Kidney epithelial cell (primary cell): ENCODE measurements at places on chromosomes 7 and 10. TPM values are rescaled to one million over a fixed set of nuclear protein-coding genes. Genes with fewer than 3 reads are reported as not detected.
A peak's percentile ranks its signal among the peaks of the same experiment; 100 is the strongest.

JAKMIP3 gene
- total RNA-seq: not detected in 2 replicates

HPSE2 gene
- not detected in 2 replicates for total RNA-seq

CHN2 gene
- total RNA-seq: 3.6 and 5.7 TPM in 2 replicates

GRCh38 chr7:126574276-126575250, 678.2 kb downstream of the GRM8 start:
- DNase-seq: peak; percentile 51

GRCh38 chr10:105383978-105384377, 742.9 kb downstream of the SORCS3 start:
- no peak for DNase-seq

GRCh38 chr7:155257482-155258225, 40.0 kb upstream of the INSIG1 start:
- DNase-seq: no peak

DNA sequence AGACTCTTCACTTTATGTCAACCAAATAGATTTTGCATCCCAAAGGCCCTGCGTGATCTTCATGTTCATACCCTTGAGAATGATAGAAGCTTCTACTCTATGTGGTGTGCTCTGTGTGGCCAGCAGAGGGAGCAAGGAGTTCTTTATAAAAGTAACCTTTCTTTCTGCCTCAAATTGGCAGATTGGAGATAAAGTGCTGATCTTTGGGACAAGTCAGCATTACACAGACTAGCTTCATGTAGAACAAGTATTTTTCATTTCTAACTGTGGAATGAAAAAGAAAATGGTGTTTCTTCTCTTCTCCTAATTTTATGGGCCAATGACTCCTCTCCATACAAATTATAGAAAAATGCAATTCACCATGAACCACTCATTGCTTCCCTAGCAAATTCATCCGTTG, 1214.1 kb downstream of the SORCS1 start:
- peak; percentile 25 for DNase-seq

DNA sequence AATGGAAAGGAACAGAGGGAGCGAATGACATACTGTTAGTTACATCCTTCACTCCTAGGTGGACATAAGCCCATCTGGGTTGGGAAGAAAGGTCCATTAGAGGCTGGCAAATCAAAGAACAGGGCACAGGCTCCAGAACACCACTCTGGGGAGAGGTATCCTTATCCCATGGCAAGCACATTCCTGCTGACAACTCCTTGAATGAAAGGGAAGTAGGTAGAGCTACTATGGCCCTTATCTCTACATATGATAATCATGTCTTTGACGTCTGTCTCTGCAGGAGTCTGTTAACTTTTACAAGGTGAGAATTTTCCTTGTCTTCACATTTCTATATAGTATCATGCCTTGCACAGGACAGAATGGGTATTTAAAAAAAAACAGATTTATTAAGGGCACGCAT, 10.4 kb downstream of the DENND11 start:
- no peak for DNase-seq
